NCI-H510A (cell line): ENCODE measurements at places on chromosomes 16 and 17.
A peak's percentile ranks its signal among the peaks of the same experiment; 100 is the strongest.

DNA sequence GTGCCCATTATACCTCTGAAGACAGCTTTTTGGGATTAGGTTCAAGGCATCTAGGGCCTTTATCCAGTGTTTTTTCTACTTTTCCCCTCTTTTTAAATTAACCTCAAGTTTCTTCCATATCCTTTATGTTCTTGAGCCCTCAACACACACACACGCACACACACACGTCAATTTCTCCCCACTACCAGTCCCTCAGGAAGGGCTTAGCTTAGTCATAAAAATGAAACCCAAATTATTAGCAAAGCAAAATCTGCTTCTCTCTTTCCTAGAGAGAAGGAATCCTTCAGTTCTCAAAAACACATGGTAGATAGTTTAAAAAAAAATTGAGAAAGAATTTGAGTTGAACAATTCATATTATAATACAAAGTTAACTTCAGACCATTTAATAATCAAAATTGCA lies 401.1 kb downstream of the XYLT1 start:
- no peak for DNase-seq

DNA sequence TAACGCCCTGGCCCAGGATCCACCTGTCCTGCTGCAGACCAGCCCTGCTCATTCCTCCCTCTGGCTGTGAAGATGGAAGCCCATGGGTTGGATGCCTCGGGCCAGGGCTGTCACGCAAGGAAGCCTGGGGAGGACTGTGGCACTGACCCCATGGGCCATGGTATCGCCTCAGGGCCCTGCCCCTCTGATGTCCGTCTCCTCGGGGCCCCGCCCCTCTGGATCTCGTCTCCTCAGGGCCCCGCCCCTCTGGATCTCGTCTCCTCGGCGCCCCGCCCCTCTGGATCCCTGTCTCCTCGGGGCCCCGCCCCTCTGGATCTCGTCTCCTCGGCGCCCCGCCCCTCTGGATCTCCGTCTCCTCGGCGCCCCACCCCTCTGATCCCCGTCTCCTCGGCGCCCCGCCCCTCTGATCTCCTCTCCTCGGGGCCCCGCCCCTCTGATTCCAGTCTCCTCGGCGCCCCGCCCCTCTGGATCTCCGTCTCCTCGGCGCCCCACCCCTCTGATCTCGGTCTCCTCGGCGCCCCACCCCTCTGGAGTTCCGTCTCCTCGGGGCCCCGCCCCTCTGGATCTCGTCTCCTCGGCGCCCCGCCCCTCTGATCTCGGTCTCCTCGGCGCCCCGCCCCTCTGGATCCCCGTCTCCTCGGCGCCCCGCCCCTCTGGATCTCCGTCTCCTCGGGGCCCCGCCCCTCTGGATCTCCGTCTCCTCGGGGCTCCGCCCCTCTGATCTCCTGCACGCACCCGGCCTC lies 24.0 kb downstream of the METRNL start:
- no peak for DNase-seq

DNA sequence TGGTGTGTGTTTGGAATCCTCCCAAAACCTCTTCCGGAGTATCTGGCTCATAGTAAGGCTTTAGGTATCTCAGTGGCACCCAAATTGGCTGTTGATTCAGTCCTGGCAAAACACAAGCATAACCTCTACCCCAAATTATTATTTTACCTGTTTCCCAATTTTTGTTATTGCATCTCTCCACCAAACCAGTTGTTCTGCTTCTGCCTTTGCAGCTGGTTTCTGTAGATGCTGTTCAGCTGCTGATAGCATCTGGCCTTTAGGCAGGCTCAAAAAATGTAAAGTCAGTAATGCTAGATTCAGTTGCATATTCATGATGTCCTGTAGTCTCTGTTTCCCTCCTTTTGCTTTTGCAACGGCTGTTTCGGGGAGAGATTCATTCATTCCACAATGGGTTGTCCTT lies 33.8 kb downstream of the ATF7IP2 start:
- no peak for DNase-seq

DNA sequence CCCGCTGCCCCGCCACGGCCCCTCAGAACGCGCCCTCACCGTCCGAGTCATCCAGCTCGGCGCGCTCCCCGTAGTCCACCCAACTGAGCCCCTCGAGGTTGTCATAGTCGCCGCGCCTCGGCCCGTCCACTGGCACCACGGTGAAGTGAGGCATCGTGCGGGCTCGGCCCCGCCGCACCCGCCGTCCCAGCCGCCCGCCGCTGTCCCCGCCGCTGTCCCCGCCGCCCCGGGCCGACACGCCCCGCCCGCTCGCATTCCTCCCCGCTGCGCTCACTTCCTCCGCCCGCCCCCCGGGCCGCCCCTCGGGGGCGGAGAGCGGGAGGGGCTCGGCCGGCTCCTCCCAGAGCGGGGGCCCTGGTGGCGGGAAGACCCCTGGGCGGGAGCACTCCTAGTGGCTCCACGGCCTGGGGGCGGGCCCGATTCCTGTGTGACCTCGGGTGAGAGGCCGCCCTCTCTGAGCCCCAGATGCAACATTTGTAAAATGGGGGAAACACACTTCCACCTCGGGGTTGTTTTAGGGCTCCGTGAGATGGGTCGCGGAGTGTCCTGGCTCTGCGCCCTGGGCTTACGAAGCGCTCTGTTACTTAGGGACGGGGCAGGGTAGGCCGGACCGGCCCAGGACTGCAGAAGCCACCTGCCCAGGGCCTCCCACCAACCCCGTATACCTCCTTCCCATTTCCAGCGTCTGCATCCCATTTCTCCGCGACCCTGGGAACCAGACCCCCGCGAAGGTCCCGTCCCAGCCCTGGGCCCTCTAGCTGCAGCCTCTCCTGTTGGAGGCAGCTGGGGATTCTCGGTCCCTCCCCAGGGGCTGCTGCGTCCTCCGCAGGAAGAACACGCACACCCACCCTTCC lies at the start of gene SLC12A4:
Gene SLC12A4, minus strand, starts transcription at position 238 of the 854 bp plus-strand sequence. Its CDS starts 84 bp downstream, at position 154.
- peak; percentile 20 for DNase-seq

- no peak for DNase-seq
Measured at GRCh38 chr17:28298449-28298848, 20.6 kb upstream of the TMEM97 start.

- no peak for DNase-seq
Measured at GRCh38 chr16:17607075-17607509, 136.3 kb upstream of the XYLT1 start.

- no peak for DNase-seq
Measured at GRCh38 chr17:9959377-9959981, 54.4 kb upstream of the RCVRN start.

DNA sequence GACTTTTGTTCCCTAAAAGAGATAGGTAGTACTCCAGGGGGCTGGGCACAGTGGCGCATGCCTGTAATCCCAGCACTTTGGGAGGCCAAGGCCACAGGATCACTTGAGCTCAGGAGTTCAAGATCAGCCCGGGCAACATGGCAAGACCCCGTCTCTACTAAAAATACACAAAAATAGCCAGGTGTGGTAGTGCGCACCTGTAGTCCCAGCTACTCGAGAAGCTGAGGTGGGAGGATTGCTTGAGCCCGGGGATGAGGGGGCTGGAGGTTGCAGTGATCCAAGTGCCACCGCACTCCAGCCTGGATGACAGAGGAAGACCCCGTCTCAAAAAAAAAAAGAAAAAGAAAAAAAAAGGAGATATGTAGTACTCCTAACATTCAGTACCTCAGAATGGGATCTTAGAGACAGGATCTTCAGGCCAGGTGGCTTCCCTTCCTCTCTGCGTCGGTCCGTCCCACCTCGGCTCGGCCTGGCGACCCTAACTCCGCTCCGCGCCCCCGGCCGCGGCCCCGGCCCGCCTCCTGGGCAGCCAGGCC lies 89.6 kb downstream of the CDC27 start:
- DNase-seq, result no peak

- no peak for DNase-seq
Measured at GRCh38 chr16:86448306-86448890, 61.9 kb upstream of the FOXF1 start.
